ENCODE measurements at places on chromosomes 12 and 14. TPM values are rescaled to one million over a fixed set of nuclear protein-coding genes. Genes with fewer than 3 reads are reported as not detected.

- H3K4me1 ChIP-seq, result peaks cover 7% of the 10 kb centered on the region
- H3K4me3 ChIP-seq, result peak overlapping the region; percentile 94
- no peak for DNase-seq
- peak overlapping the region; percentile 95 for H3K27ac ChIP-seq
These were observed 2.1 kb downstream of the ATP2B1 start for GRCh38 chr12:89706551-89706950.

DNA sequence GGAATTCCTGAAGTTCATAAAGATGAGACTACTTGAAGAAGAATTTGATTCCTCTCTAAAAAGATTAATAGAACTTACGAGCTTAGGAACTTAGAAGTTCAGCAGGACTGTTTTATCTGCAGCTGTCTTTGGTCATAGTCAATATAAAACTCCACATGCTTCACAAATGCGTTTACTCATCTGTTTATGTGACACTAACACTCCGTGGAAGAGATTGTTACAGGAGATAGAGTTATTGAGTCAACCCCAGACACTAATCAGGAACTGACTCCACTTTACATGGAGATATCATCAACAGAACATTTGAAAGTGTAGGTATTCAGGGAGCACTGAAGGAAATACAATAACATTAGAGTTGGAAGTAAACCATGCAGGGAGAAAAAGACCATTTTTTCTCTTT lies 92.8 kb downstream of the LRFN5 start:
- no peak for DNase-seq
- H3K27me3 ChIP-seq, result no peaks in the 10 kb centered on the region
- no peaks in the 10 kb centered on the region for H3K36me3 ChIP-seq
- no peak overlapping the region for H3K27ac ChIP-seq
- no peaks in the 10 kb centered on the region for H3K4me1 ChIP-seq

Gene TIMELESS
- 42.0 TPM for total RNA-seq

GRCh38 chr12:58919231-58920101 lies 838 bp downstream of the LRIG3 start:
- no peak for DNase-seq
- H3K36me3 ChIP-seq, result no peaks in the 10 kb centered on the region
- H3K4me1 ChIP-seq, result peaks cover 3% of the 10 kb centered on the region
- no peaks in the 10 kb centered on the region for H3K27me3 ChIP-seq
- H3K4me3 ChIP-seq, result peak overlapping the region; percentile 73
- peak overlapping the region; percentile 68 for H3K27ac ChIP-seq

Gene BEST3
- total RNA-seq, result not detected

DNA sequence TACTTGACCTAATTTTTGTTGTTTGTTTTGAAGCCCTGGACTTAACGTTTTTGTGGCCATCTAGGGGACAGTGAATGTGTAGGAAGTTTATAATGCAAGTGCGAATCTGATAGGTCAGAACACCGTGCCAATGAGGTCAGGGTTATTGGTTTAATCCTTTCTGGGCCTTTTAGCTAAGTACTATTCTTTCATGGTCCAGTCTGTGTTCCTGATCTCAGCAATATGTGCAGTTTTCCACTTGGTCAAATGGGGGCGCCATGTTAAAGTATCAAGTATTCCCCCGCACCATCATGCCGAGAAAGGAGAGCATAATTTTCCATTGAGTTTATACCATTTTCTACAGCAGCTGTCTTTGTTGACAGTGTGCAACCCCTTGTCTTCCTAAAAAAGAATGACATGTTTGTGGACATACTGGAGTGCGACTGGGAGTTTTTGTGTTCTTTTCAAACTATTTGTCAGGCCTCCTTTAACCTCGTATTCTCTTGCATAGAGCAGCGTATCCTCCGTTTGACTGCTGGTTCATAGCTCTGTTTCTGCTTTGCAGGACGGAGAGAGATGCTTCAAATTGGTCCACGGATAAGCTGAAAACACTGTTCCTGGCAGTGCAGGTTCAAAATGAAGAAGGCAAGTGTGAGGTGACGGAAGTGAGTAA lies 1.3 kb downstream of the AHSA1 start:
- H3K36me3 ChIP-seq, result peaks cover 12% of the 10 kb centered on the region
- DNase-seq, result peak; percentile 24
- peak overlapping the region; percentile 97 for H3K27ac ChIP-seq
- peaks cover 13% of the 10 kb centered on the region for H3K4me1 ChIP-seq
- peak overlapping the region; percentile 82 for H3K4me3 ChIP-seq
- H3K27me3 ChIP-seq, result no peaks in the 10 kb centered on the region

GRCh38 chr12:110330124-110330523 lies 49.1 kb downstream of the ATP2A2 start:
- H3K4me1 ChIP-seq, result no peaks in the 10 kb centered on the region
- H3K4me3 ChIP-seq, result no peak overlapping the region
- DNase-seq, result no peak
- H3K27ac ChIP-seq, result no peak overlapping the region
- H3K27me3 ChIP-seq, result no peaks in the 10 kb centered on the region
- peaks cover 46% of the 10 kb centered on the region for H3K36me3 ChIP-seq

GRCh38 chr12:47032644-47033043 lies 46.8 kb upstream of the PCED1B start:
- H3K27ac ChIP-seq, result no peak overlapping the region
- no peak for DNase-seq
- no peaks in the 10 kb centered on the region for H3K36me3 ChIP-seq
- no peak overlapping the region for H3K4me3 ChIP-seq
